Midbrain (tissue), 1 donor: ENCODE measurements at places on chromosomes 7 and 10.
A peak's percentile ranks its signal among the peaks of the same experiment; 100 is the strongest.

GRCh38 chr10:70672165-70673042, at the start of gene ADAMTS14:
Gene ADAMTS14, plus strand, starts transcription at chr10:70672506. Its CDS starts 297 bp downstream, at chr10:70672803.
- DNase-seq: peak; percentile 65

DNA sequence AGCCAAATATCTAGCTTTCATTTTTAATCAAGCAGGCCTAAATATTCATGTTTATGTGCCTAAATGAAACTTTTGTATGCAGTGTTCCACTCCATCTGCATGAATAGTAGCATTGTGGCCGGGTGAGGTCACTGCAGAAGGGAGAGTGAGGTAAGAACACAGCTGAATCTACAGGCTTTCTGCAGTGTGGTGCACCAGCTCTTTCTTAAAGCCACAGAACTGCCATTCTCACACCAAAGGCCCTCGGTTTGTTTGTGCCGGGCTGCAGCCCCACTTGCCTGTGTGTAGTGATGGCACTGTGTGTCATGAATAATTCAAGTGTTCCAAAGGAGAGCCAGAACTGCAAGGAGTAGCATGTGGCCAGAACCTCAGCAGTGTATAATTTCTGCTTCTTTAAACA, 204.1 kb downstream of the TRIL start:
- peak; percentile 89 for DNase-seq

DNA sequence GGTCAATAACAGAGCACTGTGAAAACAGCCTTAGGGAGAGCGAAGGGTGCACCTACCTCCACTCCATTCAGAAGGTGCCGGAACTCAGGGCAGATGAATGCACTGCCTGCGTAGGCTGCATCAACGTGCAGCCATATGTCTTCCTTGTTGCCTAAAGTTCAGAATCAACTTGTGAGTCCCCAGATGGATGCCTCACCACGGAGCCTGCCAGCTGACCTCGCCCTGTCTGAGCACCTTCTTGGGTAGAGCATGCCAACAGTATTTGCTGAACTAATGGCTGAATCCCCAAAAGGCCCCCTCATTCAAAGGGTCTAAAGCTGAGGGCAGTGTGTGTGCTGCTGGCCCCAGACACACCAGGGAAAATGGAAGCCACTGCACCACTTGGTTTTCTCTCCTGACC, 48.9 kb upstream of the FIGNL1 start:
- DNase-seq: no peak

DNA sequence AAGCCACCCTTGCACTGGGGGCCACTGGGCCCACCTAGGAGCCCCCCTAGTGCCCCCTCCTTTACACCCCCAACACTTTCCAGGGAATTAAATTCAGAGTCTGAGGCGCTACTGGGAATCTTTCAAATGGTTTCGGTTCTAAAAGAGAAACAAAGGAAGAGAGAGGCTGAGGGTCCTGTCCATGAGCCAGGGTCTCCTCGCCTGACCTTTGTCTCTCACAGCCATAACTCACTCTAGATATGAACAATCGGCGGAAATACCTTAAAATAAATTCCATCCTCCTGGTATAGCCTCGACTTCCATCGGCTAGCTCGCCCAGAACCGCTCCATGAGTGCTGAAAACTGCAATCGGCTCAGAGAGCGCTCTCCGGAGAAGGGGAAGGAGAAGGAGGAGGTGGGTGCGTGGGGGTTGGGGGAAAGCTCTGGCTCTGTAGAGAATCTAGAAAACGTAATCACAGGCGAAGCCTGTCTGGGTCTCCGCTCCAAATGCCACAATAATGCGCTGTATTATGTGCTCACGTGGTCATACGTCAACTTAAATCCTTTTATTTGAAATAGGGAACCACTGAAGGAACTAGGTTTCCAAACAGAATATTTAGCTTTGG, 12.6 kb downstream of the HOXA4 start:
- no peak for DNase-seq

DNA sequence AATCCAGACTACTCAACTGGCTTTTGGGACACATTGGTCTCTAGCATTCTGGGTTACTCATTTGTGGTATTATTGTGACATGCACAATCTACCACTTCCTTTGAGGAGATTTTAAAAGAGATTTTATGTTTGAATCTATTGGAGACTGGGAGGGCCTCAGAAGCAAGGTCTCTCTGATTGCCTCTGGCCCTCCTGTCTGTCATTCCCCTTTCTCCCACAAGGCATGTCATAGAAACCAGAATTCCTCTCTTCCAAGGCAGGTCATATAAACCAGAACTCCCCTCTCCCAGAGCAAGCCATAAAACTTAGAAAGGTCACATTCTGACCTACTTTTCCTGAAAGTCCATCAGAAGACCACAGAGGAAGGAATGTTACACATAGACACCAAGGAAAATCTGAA, 777.7 kb downstream of the PHTF2 start:
- no peak for DNase-seq

DNA sequence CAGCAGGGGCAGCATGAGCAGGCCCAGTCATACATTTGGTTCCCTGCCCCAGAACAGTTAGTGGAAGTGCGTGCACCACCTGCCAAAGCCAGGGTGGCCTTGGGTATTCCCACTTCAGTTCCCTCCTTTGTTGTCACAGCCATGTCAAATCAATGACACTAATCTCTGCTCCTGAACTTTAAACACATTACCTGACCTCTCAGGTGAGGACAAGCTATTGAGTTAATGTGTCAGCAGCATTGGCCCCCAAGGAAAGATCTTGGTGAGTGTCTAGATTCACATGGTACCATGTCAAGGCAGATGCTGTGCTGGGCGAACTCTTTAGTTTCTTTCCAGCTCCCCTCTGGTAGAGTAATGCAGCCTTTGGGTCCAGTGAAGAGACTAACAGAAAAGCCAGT, 2.1 kb downstream of the CYP3A5 start:
- no peak for DNase-seq

DNA sequence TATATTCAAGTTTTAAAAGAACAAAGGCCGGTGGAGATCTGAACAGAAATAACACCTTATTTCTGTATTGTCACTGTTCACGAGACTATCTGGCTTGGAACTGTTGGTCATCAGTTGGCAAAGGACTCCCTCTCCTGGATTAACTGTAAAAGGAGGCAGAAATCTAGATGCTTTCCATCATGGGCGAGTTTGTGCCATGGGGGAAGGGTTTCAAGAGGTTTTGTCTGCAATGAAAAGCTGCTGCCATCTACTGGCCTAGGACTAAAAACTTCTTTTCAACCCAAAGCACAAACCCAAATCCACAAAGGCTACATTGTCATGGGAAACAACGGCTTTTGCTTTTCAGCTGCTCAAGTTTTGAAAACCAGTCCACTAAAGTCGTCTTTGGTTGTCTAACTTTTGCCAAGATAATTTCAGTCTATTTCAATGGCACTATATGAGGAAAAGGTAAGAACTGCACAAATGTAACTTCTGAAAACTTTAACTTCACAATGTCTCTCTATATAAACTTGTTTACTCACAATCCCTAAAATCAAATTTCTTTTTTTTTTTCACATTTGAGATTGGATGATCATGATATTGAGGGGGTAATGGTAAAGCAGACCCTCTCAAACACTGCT, 196.8 kb downstream of the SKAP2 start:
- peak; percentile 94 for DNase-seq

DNA sequence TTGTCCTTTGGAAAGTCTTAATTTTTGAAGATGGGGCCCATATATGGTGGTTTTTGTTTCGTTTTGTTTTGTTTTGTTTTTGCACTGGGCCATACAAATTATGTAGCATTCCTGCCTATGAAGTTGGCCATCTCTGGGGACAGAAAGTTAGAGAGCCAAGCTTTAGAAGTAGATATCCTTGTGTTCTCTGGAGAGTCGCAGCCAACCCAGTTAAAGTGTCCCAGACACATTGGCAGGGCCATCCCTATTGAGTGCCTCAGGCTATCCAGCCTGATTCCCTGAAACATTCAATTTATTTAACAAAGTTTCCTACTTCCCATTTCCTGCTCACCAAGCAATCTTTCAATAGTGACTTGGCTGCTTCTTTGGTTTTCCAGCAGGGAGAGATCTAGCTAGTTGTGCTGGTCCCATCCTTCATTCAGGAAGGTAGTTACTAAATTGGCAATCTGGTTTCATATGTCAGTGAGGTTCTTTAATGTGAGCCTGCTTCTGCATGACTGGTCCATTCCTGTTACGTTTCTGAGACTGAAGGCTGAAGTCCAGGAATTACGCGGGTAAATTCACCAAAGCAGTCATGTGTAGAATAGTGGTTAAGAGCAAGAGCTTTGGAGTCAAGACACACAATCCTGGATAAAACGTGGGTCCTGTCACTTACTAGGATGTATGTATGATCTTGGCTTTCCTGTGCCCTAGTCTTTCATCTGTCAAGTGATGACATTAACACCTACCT, 49.3 kb upstream of the HBP1 start:
- no peak for DNase-seq

- no peak for DNase-seq
These were observed 249.3 kb upstream of the ZMIZ1 start for GRCh38 chr10:78819361-78820006.

DNA sequence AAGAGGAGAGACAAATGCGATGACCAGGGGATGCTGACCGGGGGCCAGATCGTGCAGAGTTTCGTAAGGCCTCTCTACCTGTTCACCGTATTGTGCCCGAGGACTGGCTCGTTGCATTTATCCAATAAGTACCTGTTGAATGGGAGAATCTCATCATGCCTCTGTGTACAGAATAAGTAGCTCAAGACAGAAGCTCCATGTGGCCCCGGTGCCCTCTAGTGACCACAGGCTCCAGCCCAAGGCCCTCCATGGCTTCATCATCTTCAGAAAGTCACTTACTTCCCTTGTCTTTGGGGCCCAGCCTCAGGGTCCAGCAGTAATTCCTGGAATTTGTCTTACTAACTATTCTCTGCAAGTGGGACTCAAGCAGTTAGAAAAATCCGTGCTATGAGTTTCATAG, 151.0 kb downstream of the CHN2 start:
- DNase-seq: peak; percentile 57

GRCh38 chr10:78602201-78602932, 466.4 kb upstream of the ZMIZ1 start:
- no peak for DNase-seq

DNA sequence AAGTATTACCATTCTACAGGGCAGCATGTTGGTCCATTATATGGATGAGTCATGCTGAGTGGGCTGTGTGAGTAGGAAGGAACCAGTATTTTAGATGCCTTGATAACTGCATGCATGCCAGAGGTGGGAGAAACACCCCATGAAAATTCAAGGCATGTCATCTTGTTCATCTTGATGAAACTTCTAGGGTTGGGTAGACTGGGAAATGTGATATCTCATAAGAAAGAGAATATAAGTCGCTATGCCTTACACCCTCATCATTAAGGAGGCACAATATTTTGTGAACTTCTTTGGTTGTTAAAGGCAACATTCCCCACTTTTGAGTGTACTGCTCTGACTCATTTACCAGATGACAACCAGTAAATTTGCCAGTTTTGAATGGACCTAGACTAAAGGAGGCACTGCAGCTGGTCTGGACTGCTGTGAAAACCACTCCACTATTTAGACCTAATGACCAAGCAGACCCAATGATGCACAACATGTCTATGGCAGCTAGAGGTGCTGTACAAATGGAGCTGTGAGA, 48.0 kb downstream of the ZNF365 start:
- DNase-seq: no peak

- no peak for DNase-seq
These were observed 215.8 kb downstream of the CHCHD3 start for GRCh38 chr7:132866144-132866531.

- DNase-seq: no peak
These were observed 73.3 kb upstream of the RHEB start for GRCh38 chr7:151592868-151593486.

DNA sequence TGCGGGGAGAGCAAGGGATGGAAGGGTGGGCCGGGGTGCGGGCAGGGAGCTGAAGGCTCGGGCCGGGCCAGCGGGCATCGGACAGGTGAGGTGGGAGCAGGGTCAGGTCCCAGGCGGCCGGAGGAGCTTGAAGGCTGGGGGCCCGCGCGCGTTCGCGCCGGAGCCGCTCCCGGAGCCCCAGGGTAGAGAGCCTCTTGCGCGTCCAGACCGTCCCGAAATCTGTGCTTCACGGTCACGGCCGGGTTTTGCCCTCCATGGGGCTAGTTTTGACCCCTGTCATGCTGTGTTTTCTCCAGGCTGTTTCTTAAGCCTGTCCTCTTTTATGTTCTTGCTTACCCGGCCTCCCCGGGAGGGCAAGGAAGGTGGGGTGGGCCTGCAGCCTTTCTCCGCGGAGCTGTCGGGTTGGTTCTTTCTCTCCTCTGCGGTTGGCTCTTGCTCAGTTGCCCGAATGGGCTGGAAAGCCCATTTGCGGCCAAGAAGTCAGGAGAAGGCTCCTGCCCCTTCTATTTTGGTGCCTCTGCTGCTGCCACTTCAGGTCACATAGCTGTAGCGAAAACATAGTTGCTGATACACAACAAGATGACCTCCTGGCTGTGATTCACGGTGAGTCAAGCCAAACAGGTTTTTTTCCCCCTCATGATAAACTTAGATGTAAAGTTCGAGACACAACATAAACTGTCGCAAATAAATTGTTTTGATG, 650 bp downstream of the UBE2D1 start:
- DNase-seq: peak; percentile 31

- no peak for DNase-seq
These were observed 5.3 kb upstream of the ADCK2 start for GRCh38 chr7:140667476-140667875.

GRCh38 chr7:157925383-157925875, 588.6 kb downstream of the DNAJB6 start:
- DNase-seq: no peak

DNA sequence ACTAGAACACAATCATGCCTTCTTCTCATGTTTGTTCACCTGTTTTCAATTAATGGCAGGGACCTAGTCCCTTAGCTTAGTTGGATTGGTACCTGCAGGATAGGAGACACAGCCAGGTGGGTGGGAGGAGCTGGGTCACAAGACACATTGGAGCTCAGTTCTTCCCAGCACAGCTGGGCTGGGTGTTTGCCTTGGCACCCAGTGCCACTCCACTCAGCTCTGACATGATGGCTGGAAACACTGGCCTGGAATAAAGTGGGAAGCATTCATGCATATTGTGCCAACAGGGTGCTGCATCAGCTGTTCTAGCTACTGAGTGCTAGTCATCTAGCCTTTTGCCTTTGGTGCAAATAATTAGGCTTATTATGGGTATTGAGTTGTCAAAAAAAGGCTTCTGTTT, 226.1 kb downstream of the PTEN start:
- DNase-seq: no peak

- DNase-seq: no peak
These were observed 20.2 kb downstream of the C10orf67 start for GRCh38 chr10:23324351-23324750.

DNA sequence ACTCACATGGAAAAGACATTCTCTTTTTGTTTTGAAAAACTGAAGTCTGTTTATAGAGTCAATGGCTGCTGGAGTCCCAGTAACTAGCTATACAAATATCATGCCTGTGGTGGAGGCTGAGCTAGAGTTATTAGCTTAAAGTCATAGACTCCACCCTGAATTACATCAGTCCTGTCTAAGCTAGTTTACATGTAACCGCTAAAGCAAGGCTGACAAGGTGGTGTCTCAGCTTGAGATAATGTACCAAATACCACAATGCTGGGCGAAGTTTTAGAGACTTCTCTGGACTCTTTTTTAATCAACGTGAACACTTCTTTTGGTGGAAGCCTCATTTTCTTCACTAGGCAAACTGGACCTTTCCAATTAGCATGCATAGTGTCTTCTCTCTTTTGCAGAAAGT, 219.4 kb downstream of the ANK3 start:
- DNase-seq: no peak

GRCh38 chr10:32273336-32273735, 73.6 kb downstream of the EPC1 start:
- DNase-seq: no peak

GRCh38 chr10:117929327-117930067, 117.2 kb downstream of the RAB11FIP2 start:
- DNase-seq: no peak

GRCh38 chr10:110141871-110142635, 65.4 kb upstream of the MXI1 start:
- DNase-seq: peak; percentile 3
